Breast epithelium (tissue), 4 donors: ENCODE measurements at places on chromosomes 13 and 19. TPM values are rescaled to one million over a fixed set of nuclear protein-coding genes. Genes with fewer than 3 reads are reported as not detected.

- H3K27me3 ChIP-seq, result no peaks in the 10 kb centered on the region
- no peaks in the 10 kb centered on the region for H3K36me3 ChIP-seq
- no peak overlapping the region for H3K4me3 ChIP-seq
- no peak overlapping the region for H3K27ac ChIP-seq
Measured at GRCh38 chr13:97822377-97822776, 131.1 kb upstream of the IPO5 start.

GRCh38 chr13:112592647-112593046, 4.7 kb upstream of the TUBGCP3 start:
- DNase-seq, result no peak
- no peaks in the 10 kb centered on the region for H3K4me1 ChIP-seq
- H3K36me3 ChIP-seq, result no peaks in the 10 kb centered on the region

- DNase-seq, result no peak
- no peak overlapping the region for H3K4me3 ChIP-seq
- no peaks in the 10 kb centered on the region for H3K4me1 ChIP-seq
- H3K27me3 ChIP-seq, result no peaks in the 10 kb centered on the region
- no peaks in the 10 kb centered on the region for H3K36me3 ChIP-seq
Measured at GRCh38 chr13:92833071-92833470, 393.5 kb upstream of the GPC6 start.

- peaks cover 3% of the 10 kb centered on the region for H3K27me3 ChIP-seq
- no peak overlapping the region for H3K27ac ChIP-seq
- no peaks in the 10 kb centered on the region for H3K4me1 ChIP-seq
Measured at GRCh38 chr13:21909331-21909730, 238.5 kb downstream of the FGF9 start.

- DNase-seq, result no peak
- no peaks in the 10 kb centered on the region for H3K36me3 ChIP-seq
- no peak overlapping the region for H3K4me3 ChIP-seq
Measured at GRCh38 chr13:99151516-99151915, 49.1 kb upstream of the UBAC2 start.

DNA sequence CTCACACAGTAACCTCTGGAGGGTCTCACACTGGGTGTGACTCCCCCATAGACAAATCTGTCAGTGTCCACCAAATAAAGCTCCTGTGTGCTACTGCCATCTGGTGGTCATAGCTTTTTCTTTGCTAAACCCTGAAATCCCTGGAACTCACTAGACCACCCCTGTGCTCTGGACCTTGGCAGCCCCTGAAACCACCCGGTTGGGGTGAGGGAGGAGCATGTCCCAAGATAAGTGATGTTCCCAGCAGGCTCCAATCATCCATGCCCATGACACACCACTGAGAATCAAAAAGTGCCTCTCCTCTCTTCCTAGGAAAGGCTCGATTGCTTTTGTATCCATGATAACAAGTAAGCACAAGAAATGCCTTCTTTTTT, 6.5 kb upstream of the HSD17B14 start:
- H3K4me1 ChIP-seq, result no peaks in the 10 kb centered on the region
- no peak for DNase-seq
- H3K27ac ChIP-seq, result no peak overlapping the region
- no peaks in the 10 kb centered on the region for H3K36me3 ChIP-seq
- no peak overlapping the region for H3K4me3 ChIP-seq

GRCh38 chr19:13099073-13099999, 3.3 kb downstream of the LYL1 start:
- no peaks in the 10 kb centered on the region for H3K27me3 ChIP-seq
- H3K27ac ChIP-seq, result peak overlapping the region; percentile 79
- H3K4me3 ChIP-seq, result peak overlapping the region; percentile 40
- no peak for DNase-seq
- no peaks in the 10 kb centered on the region for H3K4me1 ChIP-seq

GRCh38 chr13:99066219-99066618, 88.4 kb upstream of the DOCK9 start:
- H3K27me3 ChIP-seq, result no peaks in the 10 kb centered on the region
- no peaks in the 10 kb centered on the region for H3K36me3 ChIP-seq
- DNase-seq, result no peak
- H3K27ac ChIP-seq, result no peak overlapping the region

DNA sequence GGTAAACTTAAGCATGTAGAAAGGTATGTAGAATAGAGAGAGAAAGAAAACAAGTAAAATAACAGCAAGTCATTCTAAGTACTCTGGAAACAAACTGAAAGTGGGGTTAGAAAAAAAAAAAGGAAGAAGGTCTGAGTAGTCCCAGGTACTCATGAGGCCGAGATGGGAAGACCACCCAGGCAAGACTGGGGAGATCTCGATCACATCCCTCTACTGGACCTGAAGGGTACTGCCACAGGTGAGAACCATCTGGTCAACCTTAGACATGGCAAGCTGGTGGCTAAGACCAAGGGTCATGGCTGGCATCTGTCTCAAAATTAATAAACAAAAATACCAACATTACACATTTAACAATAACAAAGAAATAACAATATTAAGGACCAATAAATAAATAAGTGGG, 36.3 kb upstream of the ZNF724 start:
- H3K36me3 ChIP-seq, result no peaks in the 10 kb centered on the region
- H3K4me3 ChIP-seq, result no peak overlapping the region
- no peaks in the 10 kb centered on the region for H3K4me1 ChIP-seq
- H3K27me3 ChIP-seq, result no peaks in the 10 kb centered on the region
- no peak overlapping the region for H3K27ac ChIP-seq

DNA sequence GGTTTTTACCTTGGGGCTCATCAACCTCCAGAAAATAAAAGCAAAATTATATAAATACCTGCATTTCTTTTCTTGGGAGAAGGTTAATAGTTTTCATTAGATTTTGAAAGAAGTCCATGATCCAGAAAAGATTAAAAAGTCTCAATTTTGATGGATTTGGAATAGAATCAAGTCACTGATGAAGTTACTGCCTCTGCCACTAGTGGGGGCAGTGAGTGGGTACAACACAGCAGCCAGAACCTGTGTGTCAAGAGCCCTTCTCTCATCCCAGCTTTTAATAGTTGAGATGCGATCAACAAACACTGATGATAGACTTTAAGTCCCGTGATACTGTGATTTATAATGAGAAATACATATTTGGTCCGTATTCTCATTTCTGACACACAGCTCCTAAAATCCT, 686.7 kb downstream of the DIAPH3 start:
- DNase-seq, result no peak
- H3K27me3 ChIP-seq, result no peaks in the 10 kb centered on the region
- H3K4me1 ChIP-seq, result no peaks in the 10 kb centered on the region
- H3K27ac ChIP-seq, result no peak overlapping the region
- H3K36me3 ChIP-seq, result no peaks in the 10 kb centered on the region

- no peak overlapping the region for H3K4me3 ChIP-seq
- no peak for DNase-seq
- H3K4me1 ChIP-seq, result no peaks in the 10 kb centered on the region
- H3K27me3 ChIP-seq, result no peaks in the 10 kb centered on the region
- no peak overlapping the region for H3K27ac ChIP-seq
Measured at GRCh38 chr13:44174769-44175425, 198.7 kb upstream of the SERP2 start.

DNA sequence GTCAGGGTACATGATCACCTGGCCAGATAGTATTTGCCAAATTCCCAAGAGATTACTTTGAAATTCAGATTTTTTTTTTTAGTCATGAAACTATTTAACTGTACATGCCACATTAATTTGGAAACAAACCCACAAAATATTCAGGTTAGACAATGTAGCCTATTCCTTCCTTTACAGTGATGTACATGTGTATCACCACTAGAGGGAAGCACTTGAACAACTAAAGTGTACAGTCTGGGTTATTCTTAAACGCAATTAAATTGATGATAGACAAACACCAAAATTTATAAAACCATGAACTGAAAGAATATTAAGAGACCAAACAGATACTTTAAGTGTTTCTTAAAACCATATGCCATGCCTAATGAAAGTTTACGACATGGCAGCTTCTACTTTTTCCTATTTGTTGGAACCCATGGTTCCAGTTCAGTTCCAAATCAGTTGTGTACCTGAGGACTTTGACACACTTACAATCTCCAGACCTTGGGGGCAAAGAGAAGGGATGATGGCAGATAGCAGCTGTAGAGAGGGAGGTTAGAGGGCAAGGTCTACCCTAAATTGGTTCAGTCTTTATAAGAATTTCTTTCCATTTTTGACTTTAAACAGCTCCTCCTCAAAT, 52.8 kb downstream of the TNFSF13B start:
- H3K27ac ChIP-seq, result no peak overlapping the region
- H3K27me3 ChIP-seq, result no peaks in the 10 kb centered on the region
- H3K4me3 ChIP-seq, result no peak overlapping the region
- no peaks in the 10 kb centered on the region for H3K4me1 ChIP-seq

DNA sequence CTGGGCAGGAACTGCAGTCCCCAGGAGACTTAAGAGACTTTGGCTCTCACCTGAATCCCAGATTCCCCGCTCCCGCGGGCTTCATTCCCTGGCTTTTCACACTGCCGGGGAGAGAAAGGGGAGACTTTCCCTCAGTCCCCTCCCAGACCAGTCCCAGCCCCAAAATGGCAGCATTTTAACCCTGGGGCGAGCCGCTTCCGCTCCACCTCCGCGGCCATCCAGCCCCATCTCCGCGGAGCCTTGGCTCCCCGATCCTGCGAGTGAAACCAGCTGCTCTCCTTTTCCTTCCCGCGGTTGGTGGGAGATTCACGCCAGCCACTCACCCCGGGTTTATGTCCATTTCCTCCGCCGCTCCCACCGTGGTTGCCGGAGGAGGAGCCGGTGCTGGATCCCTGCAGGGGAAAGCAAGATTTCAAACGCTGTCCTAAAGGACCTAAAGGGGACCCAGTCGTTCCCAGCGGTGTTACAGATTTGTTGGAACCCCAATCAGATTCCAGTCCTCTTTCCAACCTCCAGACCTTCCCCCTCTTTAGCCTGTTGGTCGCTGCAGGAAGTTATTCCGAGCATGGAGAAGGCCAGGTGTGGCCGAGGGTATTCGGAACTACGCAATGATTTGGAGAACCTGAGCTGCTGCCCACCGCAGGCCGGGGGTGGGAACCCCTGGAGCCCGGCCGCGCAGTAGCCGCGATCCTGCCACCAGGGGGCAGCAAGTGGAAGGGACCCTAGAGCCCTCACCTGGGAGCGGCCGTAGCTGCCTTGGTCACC, 3.4 kb downstream of the DMKN start:
- peak overlapping the region; percentile 80 for H3K27ac ChIP-seq
- H3K4me3 ChIP-seq, result peak overlapping the region; percentile 65
- DNase-seq, result peak; percentile 78

- H3K27ac ChIP-seq, result no peak overlapping the region
- no peaks in the 10 kb centered on the region for H3K36me3 ChIP-seq
- no peak overlapping the region for H3K4me3 ChIP-seq
- no peaks in the 10 kb centered on the region for H3K4me1 ChIP-seq
- DNase-seq, result no peak
Measured at GRCh38 chr13:99489028-99489427, 12.2 kb upstream of the TM9SF2 start.

DNA sequence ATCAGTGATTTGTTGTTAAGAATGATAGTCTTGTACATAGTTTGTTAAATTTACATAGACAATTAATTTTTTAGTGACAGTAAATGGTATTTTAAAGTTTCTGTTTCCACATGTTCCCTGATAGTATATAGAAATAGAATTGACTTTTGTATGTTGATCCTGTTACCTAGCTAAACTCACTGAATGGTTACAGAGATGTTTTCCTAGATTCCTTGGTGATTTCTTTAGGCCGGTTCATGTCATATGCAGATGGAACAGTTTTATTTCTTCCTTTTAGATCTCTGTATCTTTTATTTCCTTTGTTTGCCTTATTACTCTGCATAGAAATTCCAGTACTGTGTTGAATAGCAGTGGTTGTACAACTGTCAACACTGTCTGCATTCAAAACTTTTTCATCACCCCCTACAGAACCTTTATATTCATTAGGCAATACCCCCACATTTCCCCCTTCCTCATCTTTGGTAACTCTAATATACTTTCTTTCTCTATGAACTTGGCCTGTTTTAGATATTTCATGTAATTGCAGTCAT, 86.3 kb downstream of the NBEA start:
- no peaks in the 10 kb centered on the region for H3K36me3 ChIP-seq
- no peaks in the 10 kb centered on the region for H3K4me1 ChIP-seq
- H3K27me3 ChIP-seq, result no peaks in the 10 kb centered on the region
- H3K4me3 ChIP-seq, result no peak overlapping the region
- no peak overlapping the region for H3K27ac ChIP-seq

- DNase-seq, result no peak
- no peak overlapping the region for H3K4me3 ChIP-seq
- no peaks in the 10 kb centered on the region for H3K36me3 ChIP-seq
- H3K27ac ChIP-seq, result no peak overlapping the region
Measured at GRCh38 chr13:42239644-42240043, 32.3 kb upstream of the AKAP11 start.

- no peaks in the 10 kb centered on the region for H3K36me3 ChIP-seq
- no peaks in the 10 kb centered on the region for H3K4me1 ChIP-seq
- H3K27me3 ChIP-seq, result no peaks in the 10 kb centered on the region
- no peak overlapping the region for H3K27ac ChIP-seq
Measured at GRCh38 chr19:5005096-5005495, 36.2 kb downstream of the KDM4B start.

DNA sequence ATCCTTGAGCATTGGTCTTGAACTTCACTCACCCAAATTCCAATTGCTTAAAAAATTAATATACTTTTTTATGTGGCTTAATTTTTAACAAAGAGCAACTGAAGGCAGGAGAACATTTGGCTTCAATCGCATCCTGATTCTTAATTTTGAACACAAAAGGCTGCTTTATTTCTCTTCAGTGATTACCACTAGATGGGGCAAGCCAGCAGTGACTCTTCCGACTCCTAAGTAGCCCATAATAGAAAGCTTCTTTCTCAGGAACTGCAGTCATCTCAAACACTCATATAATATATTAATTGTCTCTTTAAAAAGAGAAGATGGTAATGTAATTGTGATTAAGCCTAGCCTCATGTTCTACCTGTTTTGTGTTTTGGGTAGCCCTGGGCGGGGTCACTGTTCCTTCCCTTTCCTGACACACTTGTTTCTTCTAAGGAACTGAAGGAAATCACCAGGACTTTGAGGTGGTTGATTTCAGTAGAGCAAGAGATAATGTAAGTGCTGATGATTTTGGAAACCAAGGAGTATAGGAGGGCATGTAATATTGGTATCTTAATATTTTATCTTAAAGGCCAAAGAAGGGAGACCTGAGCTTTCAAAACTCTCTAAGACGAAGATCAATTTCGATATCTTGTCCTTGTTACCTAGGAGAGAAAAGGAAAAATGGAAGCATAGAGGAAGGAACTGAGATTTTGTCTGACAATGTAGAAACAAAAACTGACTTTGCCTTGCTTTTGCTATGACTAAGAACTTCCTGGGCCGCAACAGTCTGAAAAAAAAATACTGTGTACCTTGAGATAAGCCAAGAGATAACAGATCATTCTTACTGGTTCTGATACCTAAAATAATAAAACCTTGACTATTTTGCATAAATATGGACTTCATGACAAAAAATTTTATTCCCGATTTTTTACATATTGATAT, 73.1 kb downstream of the TNFSF13B start:
- no peak overlapping the region for H3K27ac ChIP-seq
- H3K36me3 ChIP-seq, result no peaks in the 10 kb centered on the region
- DNase-seq, result no peak
- no peak overlapping the region for H3K4me3 ChIP-seq
- H3K4me1 ChIP-seq, result no peaks in the 10 kb centered on the region
- H3K27me3 ChIP-seq, result no peaks in the 10 kb centered on the region

ZIK1 gene
- total RNA-seq, result 2.2 TPM

ACER1 gene
- total RNA-seq, result 0.33 TPM

SLC10A2 gene
- not detected for total RNA-seq

MEIS3 gene
- total RNA-seq, result 13.1 TPM

TUBA3C gene
- total RNA-seq, result not detected

TMEM86B gene
- total RNA-seq, result 0.80 TPM

CCNA1 gene
- 2.3 TPM for total RNA-seq

ATP4A gene
- total RNA-seq, result not detected
